ENCODE measurements at places on chromosomes 16 and 17. TPM values are rescaled to one million over a fixed set of nuclear protein-coding genes. Genes with fewer than 3 reads are reported as not detected.
A peak's percentile ranks its signal among the peaks of the same experiment; 100 is the strongest.

The CCL7 gene
- not detected for polyA plus RNA-seq

The SOST gene
- not detected for polyA plus RNA-seq

- no peak for DNase-seq
Observed at GRCh38 chr16:86384263-86384649, 126.1 kb upstream of the FOXF1 start.

DNA sequence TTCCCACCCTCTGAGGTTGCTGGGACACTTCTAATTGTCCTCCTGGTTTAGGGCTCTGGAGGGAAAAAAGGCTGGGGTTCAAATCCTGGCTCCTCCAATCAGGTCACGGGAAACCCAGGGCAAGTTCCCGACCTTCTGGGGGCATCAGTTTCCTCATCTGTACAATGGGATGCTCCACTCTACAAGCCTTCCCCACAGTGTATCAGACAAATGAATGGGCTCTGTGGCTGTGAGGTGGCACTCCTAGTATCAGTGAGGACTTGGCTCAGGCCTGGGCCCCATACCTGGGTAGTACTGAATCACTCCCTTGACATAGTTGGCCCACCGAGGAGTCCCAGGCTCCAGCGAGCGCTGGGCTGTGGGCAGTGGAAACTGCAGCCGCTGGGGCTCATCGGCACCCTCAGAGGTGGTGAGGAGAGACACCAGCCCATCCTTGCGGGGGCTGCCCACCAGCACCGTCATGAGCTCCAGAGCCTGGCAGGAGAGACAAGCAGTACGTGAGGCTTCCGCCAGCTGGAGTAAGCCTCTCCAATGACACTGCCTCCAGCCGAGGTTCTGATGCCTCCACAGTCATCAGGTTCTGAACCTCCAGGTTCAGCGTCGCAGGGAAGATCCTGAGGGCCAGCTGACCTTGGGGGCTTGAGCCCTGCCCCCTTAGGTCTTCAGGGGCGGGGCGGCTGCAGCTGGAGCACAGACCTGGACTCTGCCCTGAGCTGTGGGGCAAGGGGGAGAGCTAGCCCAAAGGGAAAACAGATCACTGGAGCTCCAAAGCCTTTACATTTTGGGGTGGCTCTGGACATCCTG is 1.2 kb downstream of the GALK1 start:
- DNase-seq, result no peak

DNA sequence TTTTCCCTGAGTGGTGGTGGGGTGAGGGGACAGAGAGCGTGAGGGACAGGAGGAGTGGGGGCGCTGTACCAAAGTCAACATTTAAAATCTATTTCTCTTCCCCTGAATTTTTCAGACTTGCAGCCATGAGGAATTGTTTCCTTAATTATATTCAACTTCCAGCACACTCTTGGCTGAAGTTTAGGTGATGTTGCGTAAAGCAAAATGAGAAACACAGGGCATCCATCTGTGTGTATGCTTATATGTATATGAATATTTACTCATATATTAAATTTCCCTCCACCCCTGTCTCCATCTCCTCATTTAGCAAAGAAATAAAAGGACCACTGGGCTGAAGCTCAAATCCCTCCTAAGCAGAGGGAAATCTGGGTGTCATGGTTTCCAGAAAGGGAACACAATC is 218.1 kb downstream of the XYLT1 start:
- DNase-seq, result no peak

- DNase-seq, result peak; percentile 32
Observed at GRCh38 chr16:75262104-75262799, 10.8 kb upstream of the BCAR1 start.

GRCh38 chr17:81609541-81610311 is 27.2 kb downstream of the NPLOC4 start:
- no peak for DNase-seq

The PMFBP1 gene
- polyA plus RNA-seq, result 1.3 TPM

DNA sequence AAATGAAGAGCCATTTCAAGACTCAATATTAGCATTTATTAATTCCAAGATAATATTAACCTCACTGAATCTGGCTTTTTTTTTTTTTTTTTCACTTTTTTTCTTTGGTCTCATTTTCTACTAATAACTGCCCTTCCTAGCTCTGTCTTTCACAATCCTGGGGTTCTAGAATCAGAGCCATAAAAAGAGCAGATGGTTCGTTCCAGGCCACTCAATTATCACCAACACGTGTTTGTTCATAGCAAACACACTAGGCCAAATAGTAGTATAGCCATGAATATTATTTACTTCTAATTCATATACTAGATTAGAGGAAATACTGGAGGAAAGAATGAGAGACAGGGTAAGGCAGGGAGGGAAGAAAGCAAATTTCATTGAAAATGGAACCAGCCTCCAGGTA is 39.8 kb downstream of the TEX2 start:
- DNase-seq, result no peak

DNA sequence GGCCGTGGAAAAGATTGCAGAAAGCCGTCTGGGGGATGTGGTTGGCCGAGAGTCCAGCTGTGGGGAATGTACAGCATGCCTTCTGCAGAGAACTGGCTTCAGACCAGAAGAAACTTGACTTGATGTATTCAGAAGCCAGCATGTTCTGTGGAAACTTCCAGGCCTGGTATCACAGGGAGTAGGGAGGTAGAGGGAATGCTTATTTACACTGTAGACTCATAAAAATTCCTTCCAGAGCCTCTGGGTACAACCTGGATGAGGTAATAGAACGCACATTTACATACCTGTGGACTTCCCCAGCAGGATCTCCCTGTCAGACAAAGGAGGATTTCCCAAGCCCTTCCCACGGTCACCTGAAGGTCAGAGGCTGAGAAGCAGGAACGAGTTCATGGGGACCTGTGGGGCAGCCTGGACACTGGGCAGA is 11.8 kb upstream of the GAS7 start:
- DNase-seq, result peak; percentile 72

The MEFV gene
- polyA plus RNA-seq, result 0.17 TPM

GRCh38 chr17:79017546-79018369 is 6.2 kb upstream of the C1QTNF1 start:
- no peak for DNase-seq

The ARHGDIA gene
- 128 TPM for polyA plus RNA-seq

The KRTAP4-3 gene
- polyA plus RNA-seq, result not detected

GRCh38 chr17:27511168-27511883 is 55.1 kb downstream of the KSR1 start:
- DNase-seq, result peak; percentile 63

The TPPP3 gene
- polyA plus RNA-seq, result 478 TPM

The KRTAP1-4 gene
- not detected for polyA plus RNA-seq
